Renal cortex interstitium (tissue), 15 donors: ENCODE measurements at places on chromosomes 3 and 15. TPM values are rescaled to one million over a fixed set of nuclear protein-coding genes. Genes with fewer than 3 reads are reported as not detected.
A peak's percentile ranks its signal among the peaks of the same experiment; 100 is the strongest.

DNA sequence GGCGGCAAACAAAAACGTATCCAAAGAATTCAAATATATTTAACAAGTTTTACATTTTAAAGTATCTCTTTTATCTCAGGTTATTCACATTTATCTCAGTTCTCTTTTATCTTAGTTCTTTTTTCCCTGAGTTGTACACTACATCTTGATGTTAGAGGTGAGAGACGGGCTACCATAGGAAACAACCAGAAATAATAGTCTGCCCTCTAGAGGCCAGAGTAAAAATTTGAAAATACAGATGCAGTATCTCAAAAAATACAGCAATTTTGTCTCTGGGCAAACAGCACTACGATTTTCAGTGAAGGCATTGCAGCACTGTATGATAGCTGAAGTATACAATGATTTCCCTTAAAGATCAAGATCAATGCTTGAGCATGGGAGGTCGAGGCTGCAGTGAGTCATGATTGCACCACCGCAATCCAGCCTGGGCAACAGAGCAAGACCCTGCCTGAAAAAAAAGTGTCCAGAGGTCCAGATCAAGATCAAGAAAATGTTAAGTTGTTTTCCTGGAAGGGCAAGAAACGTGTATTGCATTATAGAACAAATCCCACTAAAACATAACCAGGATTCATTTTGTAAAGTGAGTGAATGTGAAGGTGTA is 82.6 kb upstream of the ATP11B start:
- no peak for DNase-seq

The TM4SF1 gene
- 58.8 TPM for polyA plus RNA-seq

DNA sequence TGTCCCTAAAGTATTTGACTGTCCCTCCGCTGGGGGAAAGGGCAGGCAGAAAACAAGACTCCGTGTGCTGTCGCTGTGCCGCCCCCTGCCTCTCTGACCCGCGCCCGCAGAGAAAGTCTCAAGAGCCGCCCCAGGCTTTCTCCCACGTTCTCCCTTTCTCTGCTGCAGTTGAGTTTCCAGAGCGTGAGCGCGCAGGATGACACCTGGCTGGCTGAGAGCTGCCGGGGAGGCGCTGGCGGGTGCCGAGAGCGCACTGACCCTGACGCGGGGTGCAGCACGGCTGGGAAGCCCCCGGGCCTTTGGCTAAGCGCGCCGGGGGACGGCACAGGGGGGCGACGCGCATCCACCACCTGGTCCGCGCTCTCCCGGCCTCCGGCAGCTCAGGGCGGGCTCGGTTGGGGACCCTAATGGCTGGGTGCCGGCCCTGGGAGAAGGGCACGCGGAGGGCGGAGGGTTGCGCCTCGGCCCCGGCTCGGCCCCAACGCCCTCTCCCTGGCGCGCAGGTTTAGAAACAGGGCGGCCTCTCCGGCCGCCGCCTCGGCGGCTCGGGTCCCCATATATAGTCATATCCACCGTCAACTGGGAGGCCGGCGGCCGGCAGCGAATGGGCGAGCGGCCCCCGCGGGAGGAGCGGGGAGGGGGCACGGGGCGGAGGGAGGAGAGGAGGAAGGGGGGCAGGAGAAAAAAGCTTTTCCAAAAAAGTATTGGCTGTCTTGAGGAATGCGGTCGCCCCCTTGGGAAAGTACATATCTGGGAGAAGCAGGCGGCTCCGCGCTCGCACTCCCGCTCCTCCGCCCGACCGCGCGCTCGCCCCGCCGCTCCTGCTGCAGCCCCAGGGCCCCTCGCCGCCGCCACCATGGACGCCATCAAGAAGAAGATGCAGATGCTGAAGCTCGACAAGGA is at the start of gene TPM1:
TPM1 (plus strand) TSS at position 774 of the 903 bp plus-strand sequence; CDS start at position 857, 83 bp downstream.
- DNase-seq: peak; percentile 86

- DNase-seq: no peak
These were observed 323.3 kb downstream of the CLSTN2 start for GRCh38 chr3:140258222-140258724.

DNA sequence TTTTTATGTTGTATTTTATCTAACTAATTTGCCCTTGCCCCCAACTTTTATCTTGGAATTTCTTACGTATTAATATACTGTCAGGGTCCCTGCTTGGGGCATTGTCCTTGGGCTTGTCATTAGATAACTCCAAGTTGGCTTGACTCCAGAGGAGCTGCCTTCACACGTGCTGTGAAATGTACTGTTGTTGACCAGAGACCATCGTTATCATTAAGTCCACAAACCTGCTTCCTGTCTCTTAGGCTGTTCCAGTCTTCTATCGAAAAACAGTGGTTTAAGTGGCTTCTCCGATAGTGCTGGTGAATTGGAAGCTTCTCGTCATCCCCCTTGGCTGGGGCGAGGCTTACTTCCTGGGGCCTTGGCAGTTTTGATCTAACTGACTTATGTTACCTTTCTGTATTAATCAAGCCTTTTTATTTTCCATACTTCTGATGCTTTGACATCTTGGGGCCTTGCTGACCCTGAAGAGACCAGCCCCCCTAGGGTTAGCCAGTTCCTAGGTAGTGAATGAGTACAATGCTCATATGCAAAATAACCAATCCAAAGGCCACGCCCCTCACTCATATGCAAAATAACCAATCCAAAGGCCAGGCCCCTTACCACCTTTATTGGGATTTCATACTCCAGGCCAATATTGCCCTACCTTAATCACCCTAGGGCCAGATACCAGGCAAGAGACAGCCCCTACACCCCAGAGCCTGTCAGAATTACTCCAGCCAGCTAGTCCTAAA is 164.5 kb downstream of the IGF1R start:
- DNase-seq: no peak

GRCh38 chr3:25663869-25664811 is 567 bp downstream of the TOP2B start:
- DNase-seq: peak; percentile 67

- DNase-seq: no peak
These were observed 13.2 kb upstream of the GNB4 start for GRCh38 chr3:179464323-179465092.

The PARL gene
- 59.8 TPM for polyA plus RNA-seq

- DNase-seq: no peak
These were observed 52.2 kb downstream of the AQP9 start for GRCh38 chr15:58190419-58190818.

GRCh38 chr15:26521130-26521529 is 251.7 kb downstream of the GABRB3 start:
- no peak for DNase-seq

DNA sequence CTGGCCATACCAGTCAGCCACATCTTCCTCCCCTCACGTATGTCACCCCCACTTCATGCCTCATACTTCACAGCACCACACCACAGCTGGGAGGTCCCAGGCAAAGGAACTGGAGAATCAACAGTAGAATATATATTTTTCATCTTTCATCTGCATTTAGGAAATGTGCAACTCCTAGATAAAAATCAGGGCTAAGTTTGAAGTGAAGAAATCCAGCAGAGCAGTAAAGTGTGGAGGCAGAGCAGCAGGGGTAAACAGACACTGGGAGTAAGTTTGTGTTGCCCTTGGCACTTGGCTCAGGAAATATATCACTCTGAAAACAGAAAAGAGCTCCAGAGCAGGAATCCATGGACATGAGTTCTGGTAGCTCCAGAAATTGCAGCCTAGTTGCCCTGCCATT is 2.8 kb upstream of the HERC1 start:
- DNase-seq: no peak

DNA sequence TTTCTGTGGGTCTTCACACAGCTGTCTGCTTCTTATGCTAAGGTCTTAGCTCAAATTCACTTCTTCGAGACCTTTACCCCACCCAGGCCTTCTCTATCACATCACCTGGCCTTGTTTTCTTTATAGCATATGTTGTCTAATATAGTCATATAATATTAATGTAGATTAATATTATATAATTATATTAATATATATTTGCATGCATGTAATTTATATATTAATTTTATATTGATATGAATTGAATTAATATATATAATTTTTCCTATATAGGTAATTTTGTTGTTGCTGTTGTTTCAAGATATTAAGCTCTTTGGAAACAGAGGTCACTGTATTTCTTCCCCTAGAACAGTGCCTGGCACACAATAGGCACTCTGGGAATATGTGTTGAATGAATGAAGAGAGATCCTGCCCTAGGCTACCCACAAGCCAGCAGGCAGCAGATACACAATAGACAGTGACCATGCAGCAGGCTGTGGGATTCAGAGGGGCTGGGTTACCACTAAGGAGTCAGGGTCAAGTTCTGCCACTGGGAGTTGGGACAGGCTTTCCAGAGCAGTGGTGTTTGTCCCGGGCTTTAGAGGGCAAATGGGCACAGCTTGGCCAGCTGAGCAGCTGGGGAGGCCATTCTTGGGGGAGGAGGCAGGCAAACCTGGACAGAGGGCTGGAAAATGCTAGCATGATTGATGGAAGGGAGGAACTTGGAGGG is 126.3 kb downstream of the DNAJB8 start:
- no peak for DNase-seq
